ENCODE measurements at places on chromosomes 4 and X.

GRCh38 chr4:158535130-158535614 lies 13.5 kb downstream of the RXFP1 start:
- DNase-seq, result no peak

GRCh38 chrX:154730253-154730891 lies 20.5 kb downstream of the GAB3 start:
- peak; percentile 38 for DNase-seq

DNA sequence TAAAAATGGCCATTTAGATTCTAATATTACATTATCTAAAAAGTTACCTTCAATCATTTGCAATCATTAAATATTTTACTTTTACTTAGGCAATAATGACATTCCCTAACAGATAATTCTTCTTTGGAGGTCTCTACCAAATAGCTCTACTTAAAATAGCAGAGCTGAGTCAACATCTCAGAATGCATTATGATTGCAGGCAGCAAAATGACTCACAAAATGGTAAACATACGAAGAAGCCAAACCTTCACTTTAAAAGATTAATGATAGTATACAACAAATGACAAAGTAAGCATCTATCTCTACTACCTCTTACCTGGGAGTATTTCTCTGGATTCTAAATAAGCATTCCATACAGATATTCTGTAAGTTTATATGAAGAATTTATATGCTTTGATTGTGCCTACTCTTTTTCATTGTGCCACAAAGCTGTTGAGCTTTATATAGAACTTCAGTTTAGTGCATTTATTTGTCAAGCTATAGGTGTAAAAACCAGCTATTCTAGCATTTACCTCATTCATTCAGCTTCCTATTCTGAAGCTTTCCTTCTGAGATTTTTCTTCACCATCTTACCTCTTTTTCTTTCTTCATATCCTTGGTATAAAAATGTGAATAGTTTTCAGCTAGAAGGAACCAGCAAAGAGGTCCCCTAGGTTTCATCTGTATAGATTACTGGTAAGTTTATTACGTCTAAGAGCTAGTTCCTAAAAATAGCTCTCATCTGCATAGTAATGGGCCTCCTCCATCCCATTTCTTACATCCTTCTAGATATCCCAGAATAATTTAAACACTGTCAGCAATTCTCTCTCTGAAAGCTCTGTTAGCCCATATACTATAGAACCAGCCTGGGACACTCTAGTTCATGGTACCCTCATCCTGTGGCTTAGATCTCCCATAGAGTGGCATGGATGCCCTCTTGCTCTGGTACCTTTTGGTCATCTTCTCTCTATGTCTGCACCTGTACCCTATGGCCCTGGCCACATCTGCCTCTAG lies 17.2 kb upstream of the SPCS3 start:
- DNase-seq, result no peak

GRCh38 chr4:99593781-99594641 lies 19.4 kb downstream of the MTTP start:
- no peak for DNase-seq

DNA sequence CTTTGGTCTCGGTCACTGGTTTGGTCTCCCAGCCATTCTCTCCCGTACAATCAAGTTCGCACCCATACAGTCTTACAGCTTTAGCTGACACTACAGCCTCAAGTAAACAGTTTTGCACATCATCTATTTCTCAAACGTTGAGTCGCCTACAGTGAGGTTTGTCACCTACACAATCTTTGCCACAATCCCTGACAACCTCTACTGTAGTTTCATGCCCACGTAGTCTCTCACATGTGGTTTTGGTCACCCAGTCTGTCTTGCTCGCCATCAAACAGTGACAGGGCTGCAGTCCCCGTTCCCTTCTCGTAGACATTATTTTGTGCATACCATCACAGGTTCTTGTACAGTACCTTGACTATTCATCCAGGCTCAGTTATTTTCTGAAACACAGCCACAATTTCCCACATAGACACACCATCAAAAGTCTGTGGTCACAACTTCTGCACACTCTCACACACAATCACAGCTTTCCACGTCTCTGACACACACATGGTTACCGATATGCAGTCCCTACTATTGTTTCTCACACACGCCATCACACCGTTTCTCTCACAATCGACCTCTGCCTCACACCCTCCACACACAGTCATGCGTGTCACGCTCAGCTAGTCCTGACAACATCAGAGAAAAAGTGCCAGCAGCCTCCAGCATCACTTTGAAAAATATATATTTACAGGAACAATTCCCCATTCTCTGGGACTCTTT lies 5.3 kb upstream of the CFP start:
- DNase-seq, result no peak

- DNase-seq, result no peak
These were observed 34.3 kb downstream of the PAPSS1 start for GRCh38 chr4:107685740-107686139.

- peak; percentile 67 for DNase-seq
These were observed 6.8 kb upstream of the BCOR start for GRCh38 chrX:40104630-40104984.

- DNase-seq, result no peak
These were observed 19.2 kb downstream of the STIM2 start for GRCh38 chr4:26879805-26880204.

DNA sequence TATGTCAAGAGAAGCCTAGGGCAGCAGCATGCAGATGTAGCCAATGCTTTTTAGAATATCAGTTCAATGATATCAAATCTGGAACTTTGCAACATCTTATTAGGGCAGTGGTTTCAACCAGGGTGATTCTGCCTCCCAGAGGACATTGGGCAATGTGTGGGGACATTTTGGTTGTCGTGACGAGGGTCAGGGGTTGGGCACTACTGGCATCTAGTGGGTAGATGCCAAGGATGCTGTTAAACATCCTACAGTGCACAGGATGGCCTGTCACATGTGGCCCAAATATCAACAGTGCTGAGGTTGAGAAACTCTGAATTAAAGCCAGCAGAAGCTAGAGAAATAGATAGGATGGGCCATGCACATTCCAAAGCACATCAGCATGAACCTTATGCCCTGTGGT lies 152.3 kb downstream of the AMELX start:
- DNase-seq, result no peak

- DNase-seq, result no peak
These were observed 52.3 kb upstream of the SMIM31 start for GRCh38 chr4:164701665-164702064.

DNA sequence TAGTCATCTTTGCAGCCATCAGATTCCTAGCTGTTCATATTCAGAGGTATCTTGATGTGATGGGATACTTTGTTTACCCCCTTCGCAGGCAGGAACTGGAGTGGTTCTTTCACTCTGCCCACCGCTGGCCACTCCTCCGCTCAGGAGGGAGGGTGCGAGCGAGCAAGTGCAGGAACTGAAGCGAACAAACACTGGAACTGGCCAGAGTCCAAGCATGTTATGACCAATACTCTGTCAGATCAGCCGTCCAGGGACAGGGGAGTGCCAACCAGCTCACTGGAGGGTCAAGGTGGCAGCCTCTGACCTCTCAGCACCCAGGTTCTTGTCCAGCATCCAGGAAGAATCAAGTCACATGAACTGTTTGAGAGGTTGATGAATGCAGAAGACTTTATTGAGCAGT lies 18.0 kb upstream of the MANBA start:
- DNase-seq, result no peak

DNA sequence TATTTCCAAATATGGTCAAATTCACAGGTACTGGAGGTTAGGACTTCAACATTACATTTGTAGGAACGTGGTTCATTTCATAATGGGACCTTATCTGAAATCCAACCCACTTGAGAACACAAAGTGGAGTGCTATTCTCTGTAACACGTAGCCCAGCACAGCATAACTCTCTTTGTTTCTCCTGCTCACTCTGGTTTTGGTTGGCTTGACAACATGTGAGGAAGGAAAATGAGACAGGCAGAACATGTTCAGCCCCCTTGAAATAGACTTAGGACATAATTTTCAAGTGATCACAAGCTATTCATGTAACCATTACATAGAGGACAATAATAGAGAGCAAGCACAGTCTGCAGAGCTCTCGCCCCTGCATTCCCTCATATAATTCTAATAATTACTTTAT lies 115.1 kb upstream of the SMIM10 start:
- DNase-seq, result no peak

- no peak for DNase-seq
These were observed 60.7 kb upstream of the LCORL start for GRCh38 chr4:18082236-18082635.

- DNase-seq, result no peak
These were observed 75.4 kb upstream of the PACRGL start for GRCh38 chr4:20624793-20625374.

DNA sequence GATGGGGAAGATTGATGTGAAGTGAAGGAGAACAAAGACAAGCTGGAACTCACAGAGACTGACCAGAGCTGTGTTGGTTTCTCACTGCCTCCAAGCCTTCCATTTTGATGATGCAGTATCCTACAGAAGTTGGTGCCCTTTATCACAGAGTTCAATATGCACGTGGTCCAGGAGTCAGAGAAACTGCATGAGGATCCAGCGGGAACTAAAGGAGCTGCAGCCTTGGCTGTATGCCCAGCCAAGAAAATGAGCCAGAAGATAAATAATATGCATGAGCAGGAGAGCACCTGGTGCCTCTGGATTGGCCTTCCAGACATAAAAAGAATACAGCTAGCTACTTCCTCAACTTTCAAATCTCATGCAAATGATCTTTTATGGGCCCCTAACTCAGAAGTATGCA lies 44.3 kb upstream of the DCLK2 start:
- no peak for DNase-seq

DNA sequence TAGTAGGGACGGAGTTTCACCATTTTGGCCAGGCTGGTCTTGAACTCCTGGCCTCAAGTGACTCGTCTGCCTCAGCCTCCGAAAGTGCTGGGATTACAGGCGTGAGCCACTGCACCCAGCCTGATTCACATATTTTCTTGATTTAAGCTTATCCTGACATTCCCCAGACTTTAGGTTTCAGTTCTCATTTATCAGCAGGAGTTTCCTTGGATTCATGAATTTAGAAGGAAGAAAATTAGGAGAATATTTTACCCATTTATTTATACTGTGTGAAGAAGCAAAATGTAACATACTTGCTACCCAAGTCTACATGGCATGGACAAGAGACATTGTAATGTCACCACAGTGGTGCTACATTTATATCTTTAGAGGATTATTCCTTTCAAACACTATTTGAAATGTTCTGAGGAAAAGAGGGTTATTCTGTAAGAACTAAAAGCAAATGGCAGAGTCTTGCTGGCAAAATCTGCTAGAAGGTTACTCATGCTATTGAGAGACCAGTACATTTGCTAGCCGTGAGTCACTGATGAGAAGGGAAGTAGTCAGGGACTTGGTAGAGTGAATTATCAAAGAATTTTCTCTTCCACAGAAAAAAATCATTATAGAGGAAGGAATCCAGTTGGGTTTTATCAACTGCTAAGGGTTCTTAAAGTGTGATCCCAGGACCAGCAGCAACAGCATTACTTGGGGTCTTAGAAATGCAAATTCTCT lies 26.1 kb upstream of the CFAP299 start:
- no peak for DNase-seq

DNA sequence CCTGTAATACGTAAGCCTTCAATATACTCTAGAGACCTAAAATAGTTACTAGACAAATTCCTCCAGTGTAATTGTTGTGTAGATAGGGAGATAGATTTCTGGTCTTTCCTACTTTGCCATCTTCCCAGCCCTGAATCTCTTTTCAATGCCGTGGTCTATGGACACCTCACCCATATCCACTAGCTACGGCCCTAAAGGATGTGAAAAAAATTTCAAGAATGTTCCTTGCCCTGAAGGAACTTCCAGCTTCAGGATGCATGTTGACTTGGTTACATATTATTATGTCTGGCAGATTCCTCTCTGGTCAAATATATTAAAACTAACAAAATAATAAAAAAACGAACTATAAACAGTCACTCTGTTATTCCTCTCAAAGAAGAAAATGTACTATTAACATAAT lies 52.4 kb upstream of the TSPAN5 start:
- no peak for DNase-seq

GRCh38 chr4:10457255-10457801 lies at the start of gene ZNF518B:
Gene ZNF518B (minus strand): TSS chr4:10457426. CDS start chr4:10446328, 11,098 bp downstream.
- DNase-seq, result peak; percentile 87

GRCh38 chrX:15235001-15235400 lies 34.9 kb downstream of the ASB9 start:
- DNase-seq, result no peak

- no peak for DNase-seq
These were observed 59.7 kb upstream of the IL15 start for GRCh38 chr4:141576585-141577110.

- no peak for DNase-seq
These were observed 115.1 kb downstream of the SPANXA1 start for GRCh38 chrX:141469469-141469868.

Measured in left ventricle myocardium superior (tissue), 1 donor.